Cardiac septum (tissue), 1 donor: ENCODE measurements at places on chromosomes 3 and 15. TPM values are rescaled to one million over a fixed set of nuclear protein-coding genes. Genes with fewer than 3 reads are reported as not detected.

The ADCY5 gene
- 192 TPM for total RNA-seq

The SKIL gene
- 37.3 TPM for total RNA-seq

The IL20RB gene
- total RNA-seq, result 0.70 TPM

The CHL1 gene
- total RNA-seq, result 2.5 TPM

The LRRIQ4 gene
- not detected for total RNA-seq

The ERC2 gene
- 6.2 TPM for total RNA-seq

- no peak for DNase-seq
These were observed 576 bp upstream of the RPAP1 start for GRCh38 chr15:41544650-41545015.

GRCh38 chr15:48574187-48574586, 71.3 kb downstream of the FBN1 start:
- DNase-seq, result no peak

GRCh38 chr3:10444511-10444910, 60.9 kb downstream of the ATP2B2 start:
- no peak for DNase-seq

- DNase-seq, result no peak
These were observed 361.2 kb downstream of the DIPK2A start for GRCh38 chr3:144332868-144333267.

- DNase-seq, result no peak
These were observed 866.1 kb downstream of the NSUN3 start for GRCh38 chr3:94928921-94929320.

- DNase-seq, result no peak
These were observed 28.1 kb downstream of the LSAMP start for GRCh38 chr3:116417151-116417550.

DNA sequence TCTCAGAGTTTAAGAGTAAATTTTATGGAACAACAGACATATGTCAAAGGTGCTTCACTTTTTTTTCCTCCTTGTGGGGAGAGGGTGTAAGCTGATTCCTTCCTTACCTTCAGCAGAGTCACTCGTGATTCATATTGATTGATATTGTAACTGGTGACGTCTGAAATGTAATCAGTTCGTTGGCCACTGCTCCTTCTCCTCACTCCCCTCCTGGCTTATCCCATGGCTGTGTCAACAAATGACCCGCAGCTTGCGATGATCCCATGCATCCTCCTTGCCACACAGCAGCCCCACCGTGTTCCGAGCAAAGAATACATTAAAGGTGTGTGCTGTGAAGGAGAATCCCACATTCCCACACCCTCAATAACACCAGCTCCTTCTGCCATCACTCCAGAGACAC, 7.3 kb downstream of the MGLL start:
- DNase-seq, result no peak

DNA sequence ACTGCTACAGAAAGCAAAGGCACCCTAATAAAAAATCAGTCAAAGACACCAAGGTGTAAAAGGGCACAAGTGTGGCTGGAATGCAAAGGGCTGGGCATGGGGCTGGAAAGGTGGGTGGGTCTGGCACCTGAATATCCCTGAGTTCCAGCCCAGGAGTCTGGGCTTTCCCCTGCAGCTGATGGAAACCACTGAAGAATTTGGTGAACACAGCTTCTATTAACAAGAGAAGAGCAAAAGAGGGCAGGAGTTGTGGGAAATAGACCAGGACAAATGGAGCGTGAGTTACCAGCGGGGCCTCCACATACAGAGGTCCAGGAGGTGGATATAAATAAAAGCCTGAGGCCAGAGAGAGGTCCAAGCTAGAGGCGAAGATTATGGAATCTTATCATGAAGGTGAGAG, 45.1 kb upstream of the TPM1 start:
- no peak for DNase-seq

- no peak for DNase-seq
These were observed 167.4 kb upstream of the LPP start for GRCh38 chr3:187986514-187986934.

DNA sequence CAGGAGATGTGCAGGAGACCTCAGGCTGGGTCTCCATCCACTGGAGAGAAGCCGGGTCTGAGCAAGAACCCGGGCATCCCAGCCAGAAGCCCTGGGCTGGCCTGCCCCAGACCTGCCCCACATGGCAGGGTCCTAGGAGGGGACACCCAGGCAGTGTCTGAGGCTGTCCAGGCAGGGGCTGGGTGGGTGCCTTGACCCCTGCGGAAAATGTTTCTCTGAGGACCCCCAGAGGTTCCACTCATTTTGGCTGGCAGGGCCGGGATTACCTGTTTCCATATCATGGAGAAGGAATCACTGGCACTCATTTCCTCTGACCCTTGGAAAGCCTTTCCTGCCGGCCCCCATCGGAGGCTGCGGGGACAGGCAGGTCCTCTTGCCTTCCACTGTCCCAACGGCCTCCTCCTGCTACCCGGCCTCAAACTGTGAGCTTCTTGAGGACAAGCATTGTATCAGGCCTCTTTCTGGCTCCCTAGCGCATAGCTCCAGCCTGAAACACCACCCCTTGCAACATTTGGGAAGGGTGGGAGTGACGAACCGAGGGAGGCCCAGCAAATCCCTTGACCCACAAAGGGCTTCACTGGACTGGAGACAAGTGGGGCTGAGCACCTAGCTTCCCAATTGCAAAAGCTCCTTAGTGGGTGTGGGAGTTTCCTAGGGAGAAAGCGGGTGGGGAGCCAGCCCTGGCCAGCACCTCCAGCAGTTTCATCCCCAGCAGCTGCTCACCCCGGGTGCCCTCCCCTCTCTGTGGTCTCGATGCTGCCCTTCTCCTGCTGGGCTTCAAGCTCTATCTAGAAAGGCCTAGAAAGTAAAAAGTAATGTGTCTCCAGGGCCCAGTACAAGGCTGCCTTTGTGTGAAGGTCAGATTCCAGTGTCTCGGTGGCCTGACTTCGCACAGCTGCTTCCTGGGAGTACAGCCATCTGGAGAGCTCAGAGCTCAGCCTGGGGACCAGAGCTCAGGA, 29.7 kb downstream of the ACSBG1 start:
- peak; percentile 74 for DNase-seq

GRCh38 chr15:85404918-85405866, 24.8 kb downstream of the AKAP13 start:
- no peak for DNase-seq

- DNase-seq, result no peak
These were observed 44.5 kb upstream of the SEC22A start for GRCh38 chr3:123157209-123157597.

GRCh38 chr15:35061825-35062737, 23.0 kb downstream of the NANOGP8 start:
- DNase-seq, result no peak

DNA sequence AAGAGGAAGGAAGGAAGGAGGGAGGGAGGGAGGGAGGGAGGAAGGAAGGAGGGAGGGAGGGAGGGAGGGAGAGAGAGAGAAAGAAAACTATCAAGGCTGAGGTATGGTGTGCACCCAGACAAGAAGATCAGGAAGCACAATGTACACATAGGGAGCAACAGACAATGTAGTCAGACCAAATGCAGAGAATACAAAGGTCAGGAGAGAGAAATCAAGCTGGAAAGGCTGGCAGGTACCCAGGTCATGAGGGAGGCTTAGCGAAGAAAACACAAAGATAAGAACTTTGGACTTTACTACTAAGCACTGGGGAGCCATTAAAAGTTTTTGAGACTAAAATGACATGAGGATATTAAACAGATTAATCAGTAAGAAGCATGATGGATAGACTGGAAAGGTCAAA, 176.0 kb upstream of the TMCO5A start:
- no peak for DNase-seq

DNA sequence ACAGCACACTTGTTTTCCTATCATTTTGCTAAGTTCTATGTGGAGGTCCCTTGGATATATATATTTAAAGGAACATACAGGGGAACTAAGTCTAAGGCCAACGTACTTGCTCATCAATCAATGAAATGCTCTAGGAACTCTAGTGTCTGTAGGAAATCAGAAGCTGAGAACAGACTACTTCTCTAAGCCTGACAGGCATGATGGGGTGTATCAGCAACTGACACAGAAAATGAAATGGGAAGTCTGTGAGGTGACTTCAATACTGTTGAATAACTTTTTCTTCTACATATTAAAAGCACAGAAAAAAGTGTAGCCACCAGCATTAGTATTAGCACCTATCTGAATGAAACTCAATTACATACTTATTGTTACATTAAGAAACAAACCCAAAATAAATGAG, 56.9 kb upstream of the CSPG5 start:
- no peak for DNase-seq

- no peak for DNase-seq
These were observed 17.2 kb downstream of the KLHL25 start for GRCh38 chr15:85777250-85778106.

GRCh38 chr3:169280010-169280585, 383.4 kb downstream of the MECOM start:
- no peak for DNase-seq

- DNase-seq, result no peak
These were observed 38.4 kb upstream of the TERB2 start for GRCh38 chr15:44918136-44918535.

DNA sequence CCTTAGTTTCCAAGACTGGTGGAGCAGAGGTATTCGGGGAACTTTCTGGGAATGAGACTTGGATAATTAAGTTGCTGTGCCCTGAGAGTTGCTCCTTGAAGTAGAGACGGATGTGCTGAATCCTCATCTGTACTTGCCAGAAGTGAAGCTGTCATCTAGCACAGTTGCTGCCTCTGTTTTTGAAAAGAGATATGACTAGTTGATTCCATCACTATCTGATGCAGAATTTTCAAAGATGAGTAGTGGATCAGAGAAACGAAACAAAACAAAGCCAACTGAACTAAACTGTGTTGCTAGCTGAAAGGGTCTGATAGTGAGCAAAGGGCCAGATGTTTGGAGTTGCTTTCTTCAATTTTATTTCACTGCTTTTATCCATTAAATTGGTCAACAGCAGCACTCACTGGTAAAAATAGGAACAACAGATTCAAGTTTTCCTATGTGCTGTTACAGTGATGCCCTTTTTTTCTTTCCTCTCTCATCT, 52.7 kb downstream of the MITF start:
- DNase-seq, result no peak

GRCh38 chr3:179186426-179186825, 38.3 kb downstream of the PIK3CA start:
- no peak for DNase-seq

GRCh38 chr3:155978324-155978723, 107.9 kb downstream of the GMPS start:
- no peak for DNase-seq

DNA sequence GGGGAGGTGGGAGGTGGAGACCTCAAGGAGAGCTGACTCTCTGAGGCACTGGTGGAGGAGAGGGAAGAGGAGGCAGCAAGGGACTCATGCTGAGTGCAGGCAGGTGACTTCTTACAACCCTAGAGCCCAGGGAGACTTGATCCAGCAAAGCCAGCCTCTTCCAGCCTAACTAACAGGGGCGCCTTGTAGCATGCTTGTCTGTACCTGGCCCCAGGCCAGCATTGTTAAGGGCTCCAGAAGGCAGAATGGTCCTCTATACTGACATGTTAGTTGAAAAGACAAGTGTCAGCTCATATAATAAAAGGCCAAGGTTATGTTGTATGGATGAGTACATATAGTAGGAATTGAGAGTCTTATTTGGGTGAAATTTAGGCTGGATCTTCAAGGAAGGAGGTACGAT, 65.4 kb downstream of the CHDH start:
- no peak for DNase-seq

- DNase-seq, result no peak
These were observed 134.0 kb downstream of the PGPEP1L start for GRCh38 chr15:98873441-98874218.

GRCh38 chr15:34154725-34155204, 52.9 kb downstream of the PGBD4 start:
- DNase-seq, result no peak
